Natural killer cell treated with Interleukin-12 subunit alpha and Interleukin-12 subunit beta and Interleukin-15 and Interleukin-18, amount 100 ng/mL, for 72 hours (primary cell): ENCODE measurements at places on chromosomes 12 and 14.
A peak's percentile ranks its signal among the peaks of the same experiment; 100 is the strongest.

DNA sequence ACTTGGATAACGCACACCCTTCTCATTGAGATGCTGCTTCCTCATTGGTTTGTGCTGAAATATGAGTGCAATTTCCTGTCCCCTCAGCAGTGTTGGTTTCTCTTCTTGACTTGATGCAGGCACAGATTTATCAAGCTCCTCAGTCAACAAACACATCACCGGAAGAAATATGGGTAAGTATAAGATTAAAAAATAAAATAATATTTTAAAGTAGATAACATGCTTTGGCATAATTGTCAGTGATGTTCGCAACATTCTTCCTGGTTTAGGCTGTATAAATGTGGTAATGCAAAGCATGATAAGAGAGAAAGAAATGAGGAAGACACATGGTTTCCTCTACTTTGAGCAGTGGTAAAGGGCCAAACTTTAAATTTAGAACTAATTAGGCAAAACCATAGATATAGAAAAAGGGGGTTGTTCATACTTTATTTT lies at the start of gene GPR65:
Gene GPR65 (plus strand): TSS at position 86 of the 432 bp plus-strand sequence. CDS start 5,713 bp downstream, outside the sequence.
- peaks cover 41% of the 10 kb centered on the region for H3K36me3 ChIP-seq
- peak within 1 kb of the TSS; percentile 97 for H3K27ac ChIP-seq
- peak within 1 kb of the TSS; percentile 100 for H3K4me3 ChIP-seq
- DNase-seq = no peak

DNA sequence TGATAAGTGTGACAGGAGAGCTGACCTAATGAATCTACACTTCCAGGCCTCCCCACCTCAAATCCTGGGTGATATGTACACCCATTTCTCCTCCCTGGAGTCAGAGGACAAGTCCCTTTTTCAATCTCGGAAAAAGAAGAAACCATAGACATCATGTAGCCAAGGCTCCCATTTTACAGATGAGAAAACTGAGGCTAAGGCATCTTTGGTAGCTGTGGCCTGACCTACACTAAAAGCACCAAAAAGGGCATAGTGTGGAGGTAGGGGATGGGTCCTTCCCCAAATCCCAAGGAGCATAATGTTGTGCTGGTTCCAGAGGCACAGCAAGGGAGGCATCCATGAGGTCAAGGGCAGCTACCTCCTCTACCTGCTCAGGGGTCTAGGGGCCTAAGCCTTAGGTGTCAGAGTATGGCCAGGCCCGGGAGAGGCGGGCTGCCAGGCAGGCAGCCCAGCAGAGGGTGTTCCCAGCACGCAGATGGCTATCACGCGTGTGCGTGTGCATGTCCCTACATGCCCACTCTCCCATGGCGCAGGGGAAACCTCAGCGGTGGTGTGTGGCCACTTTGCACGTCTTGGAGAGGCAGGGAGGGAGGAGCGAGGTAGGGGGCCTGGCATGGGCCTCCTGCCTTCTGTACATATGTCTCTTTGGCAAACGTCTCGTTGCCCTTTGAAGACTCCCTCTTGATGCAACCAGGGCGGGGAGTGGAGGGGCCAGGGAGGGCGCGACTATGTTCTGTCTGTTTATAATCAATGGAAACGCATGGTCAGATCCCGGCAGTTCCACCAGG lies 2.5 kb downstream of the PGF start:
- no peak overlapping the region for H3K4me3 ChIP-seq
- H3K27ac ChIP-seq = no peak overlapping the region
- H3K4me1 ChIP-seq = no peaks in the 10 kb centered on the region
- H3K36me3 ChIP-seq = no peaks in the 10 kb centered on the region
- H3K27me3 ChIP-seq = peaks cover 5% of the 10 kb centered on the region

DNA sequence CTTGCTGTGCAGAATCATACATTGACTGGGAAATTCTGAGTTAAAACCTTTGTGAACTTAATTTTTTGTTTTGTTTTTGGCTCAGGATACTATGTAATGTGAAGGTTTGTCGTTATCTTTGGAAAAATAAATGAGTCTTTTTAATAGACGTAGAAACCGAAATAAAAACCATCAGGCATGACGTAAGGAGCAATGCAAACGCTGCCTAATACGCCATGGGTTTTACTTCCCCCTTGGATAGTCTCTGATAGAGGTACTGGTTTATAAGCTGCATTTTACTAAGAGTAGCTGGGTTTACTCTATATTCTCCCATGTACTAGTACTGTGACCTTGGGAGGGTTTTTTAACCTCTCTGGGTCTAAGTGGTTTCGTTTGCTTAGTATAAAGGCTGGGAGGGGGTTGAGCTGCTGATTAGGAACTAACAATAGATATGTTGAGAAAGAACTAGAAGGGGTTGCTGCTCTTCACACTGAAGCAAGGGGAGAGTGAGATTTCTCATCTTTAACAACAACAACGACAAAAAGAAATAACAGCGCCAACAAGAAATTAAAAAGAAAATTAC lies 66.8 kb upstream of the SLCO1C1 start:
- DNase-seq = no peak
- no peak overlapping the region for H3K27ac ChIP-seq
- no peaks in the 10 kb centered on the region for H3K27me3 ChIP-seq
- no peaks in the 10 kb centered on the region for H3K4me1 ChIP-seq

GRCh38 chr12:29460082-29460481 lies 37.4 kb downstream of the OVCH1 start:
- H3K27me3 ChIP-seq = no peaks in the 10 kb centered on the region
- no peak for DNase-seq
- H3K36me3 ChIP-seq = no peaks in the 10 kb centered on the region
